Mucosa of gallbladder (tissue), 1 donor: ENCODE measurements at places on chromosomes 5 and 9.
A peak's percentile ranks its signal among the peaks of the same experiment; 100 is the strongest.

DNA sequence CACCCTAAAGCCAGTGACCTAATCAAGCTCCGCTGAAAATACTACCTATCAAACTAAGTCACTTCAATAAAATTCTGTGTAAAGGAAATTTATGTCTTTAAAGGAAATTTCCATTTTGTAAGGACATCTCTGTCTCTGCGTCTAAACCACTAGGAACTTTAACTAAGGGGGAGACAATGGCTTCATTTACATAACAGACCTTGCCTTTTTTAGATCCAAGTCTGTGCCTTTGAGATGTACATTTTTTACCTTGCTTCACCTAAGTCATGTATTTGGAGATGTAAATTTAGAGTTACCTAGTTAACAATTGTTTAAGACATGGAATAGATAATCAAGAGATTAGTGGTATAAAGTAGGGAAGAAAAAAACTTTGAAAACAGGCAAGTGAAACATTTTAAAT lies 10.2 kb upstream of the GLT6D1 start:
- DNase-seq, result no peak

DNA sequence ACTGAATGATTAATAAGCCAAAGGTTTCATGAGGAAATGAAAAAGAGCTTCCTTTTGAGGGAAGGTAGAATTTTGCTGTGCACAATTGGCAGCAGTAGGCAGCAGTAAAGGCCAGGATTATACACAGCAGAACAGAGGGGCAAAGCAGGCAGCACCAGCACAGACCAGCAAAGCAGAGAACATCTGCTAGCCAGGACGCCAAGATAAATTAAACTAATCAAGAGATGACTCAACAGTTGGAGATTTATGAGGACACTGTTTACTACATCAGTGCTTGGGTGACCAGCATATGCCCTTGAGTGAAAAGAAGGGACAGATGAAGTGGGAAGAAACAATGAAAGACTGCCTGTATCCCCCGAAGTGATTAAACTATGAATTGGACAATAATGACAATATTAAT lies 871.4 kb upstream of the CDH10 start:
- no peak for DNase-seq

- no peak for DNase-seq
Observed at GRCh38 chr5:6302075-6302474, 76.3 kb downstream of the MED10 start.

GRCh38 chr5:145752947-145753346 lies 82.2 kb downstream of the PRELID2 start:
- DNase-seq, result no peak

GRCh38 chr9:135414293-135414692 lies 65.3 kb upstream of the PPP1R26 start:
- no peak for DNase-seq

- no peak for DNase-seq
Observed at GRCh38 chr5:93407454-93407853, 173.6 kb downstream of the NR2F1-AS1 start.

- peak; percentile 53 for DNase-seq
Observed at GRCh38 chr9:108186642-108187395, 669.0 kb downstream of the ACTL7B start.

GRCh38 chr5:155732587-155733376 lies 594.2 kb upstream of the SGCD start:
- DNase-seq, result no peak

- no peak for DNase-seq
Observed at GRCh38 chr5:177367981-177368868, 10.5 kb downstream of the RGS14 start.

GRCh38 chr9:129182625-129183494 lies 4.8 kb upstream of the IER5L start:
- DNase-seq, result peak; percentile 47

- DNase-seq, result no peak
Observed at GRCh38 chr9:6512085-6512657, 99.2 kb downstream of the UHRF2 start.

DNA sequence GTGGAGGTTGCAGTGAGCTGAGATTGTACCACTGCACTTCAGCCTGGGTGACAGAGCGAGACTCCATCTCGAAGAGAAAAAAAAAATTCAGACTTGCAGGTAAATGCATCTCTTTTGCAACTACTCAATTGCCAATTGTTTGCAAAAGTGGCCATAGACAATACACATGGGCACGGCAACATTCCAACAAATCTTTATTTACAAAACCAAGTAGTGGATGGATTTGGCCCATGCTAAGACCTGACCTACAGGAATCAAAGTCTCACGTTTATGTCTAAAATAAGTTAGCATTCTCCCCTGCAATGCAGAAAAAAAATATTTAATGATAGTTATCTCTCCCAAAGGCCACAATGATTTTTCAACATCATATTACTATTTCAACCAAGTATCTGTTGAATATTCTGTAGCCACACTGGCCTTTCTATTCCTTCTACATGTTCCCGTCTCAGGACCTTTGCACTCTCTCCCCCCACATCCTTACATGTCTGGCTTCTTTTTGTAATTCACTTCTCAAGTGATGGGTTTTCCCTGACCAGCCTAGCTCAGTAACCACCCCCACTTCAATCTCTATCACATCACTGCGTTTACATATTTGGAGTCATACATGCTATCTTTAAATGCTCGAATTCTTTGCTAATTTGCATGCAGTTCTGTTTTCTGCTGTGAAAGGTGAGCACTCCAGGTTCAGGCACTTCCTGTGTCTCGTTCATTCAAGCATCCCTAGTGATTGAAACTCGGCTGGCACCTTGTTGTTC lies 54.2 kb downstream of the FNBP1 start:
- no peak for DNase-seq

DNA sequence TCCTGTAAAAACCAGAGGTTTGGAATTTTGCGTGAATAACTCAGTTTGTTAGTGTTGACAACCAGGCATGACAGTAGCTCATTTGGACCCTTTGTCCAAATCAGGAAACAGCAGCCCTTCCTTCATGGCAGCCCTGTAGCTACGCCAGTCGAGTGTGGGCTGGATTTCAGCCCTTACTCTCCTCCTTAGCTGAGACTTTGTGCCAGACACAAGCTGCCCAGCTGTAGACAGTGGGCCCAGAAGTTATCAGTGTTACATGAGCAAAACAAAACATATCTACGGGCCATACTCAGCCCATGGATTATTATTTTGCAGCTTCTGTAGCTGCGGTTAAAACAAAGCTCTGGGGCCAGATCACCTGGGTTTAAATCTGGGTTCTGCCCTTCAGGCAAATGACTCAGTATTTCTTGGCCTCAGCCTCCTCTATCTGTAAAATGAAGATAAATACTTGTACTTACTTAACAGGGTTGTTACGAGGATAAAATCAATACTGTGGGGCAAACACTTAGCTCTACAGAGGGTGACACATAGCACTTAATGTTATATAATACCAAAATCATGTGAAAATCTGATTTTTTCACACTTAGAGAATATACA lies 76.9 kb downstream of the GHR start:
- no peak for DNase-seq

DNA sequence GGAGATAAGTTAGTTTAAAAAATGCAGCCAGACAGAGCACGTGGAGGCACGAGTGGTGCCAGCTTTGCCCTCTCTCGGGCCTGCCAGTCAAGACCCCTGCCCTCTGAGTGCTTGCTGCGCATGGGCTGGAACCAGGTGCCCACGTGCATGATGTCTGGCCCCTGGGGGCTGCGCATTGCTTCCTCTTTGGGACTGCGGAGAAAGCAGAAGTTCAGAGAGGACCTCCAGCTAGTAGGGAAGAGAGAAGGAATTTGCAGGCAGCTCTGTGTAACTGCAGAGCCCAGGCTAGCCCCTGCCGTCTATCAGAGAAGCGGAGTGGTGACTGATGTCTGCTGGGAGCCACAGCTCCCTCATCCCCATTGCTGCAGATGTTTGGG lies 9.7 kb upstream of the RNU6ATAC start:
- no peak for DNase-seq

DNA sequence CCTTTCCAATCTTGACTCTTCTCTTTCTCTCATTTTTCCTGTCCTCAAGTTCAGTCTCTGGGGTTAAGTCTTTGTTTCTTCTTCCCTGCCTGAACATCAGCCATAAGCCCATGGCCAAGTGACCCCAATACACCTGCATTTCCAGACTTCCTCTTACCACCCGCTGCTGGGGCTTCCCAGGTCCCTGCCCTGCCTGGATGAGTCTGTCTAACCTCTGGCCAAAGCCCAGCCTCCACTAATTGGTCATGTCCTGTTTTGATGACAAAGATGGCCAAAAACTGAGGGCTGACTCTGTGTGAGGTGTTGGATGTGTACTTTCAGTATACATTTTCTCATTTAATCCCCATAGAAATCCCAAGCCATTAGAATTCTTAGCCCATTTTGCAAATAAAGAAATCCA lies 47.3 kb downstream of the SH3TC2 start:
- no peak for DNase-seq
